ENCODE measurements at places on chromosomes 3 and 15. TPM values are rescaled to one million over a fixed set of nuclear protein-coding genes. Genes with fewer than 3 reads are reported as not detected.

The WNT7A gene
- 0.03 TPM for total RNA-seq

The RNF123 gene
- 11.6 TPM for total RNA-seq

The GASK1A gene
- not detected for total RNA-seq

The IMPG2 gene
- total RNA-seq = 0.01 TPM

The KLHDC8B gene
- 3.2 TPM for total RNA-seq

The CPB1 gene
- not detected for total RNA-seq

The CCK gene
- 2.1 TPM for total RNA-seq

The WDR5B gene
- total RNA-seq = 3.8 TPM

Measured in A549 treated with Hydrocortisone at 1 μM for 4 hours (cell line).